Stimulated activated CD8-positive, alpha-beta memory T cell treated with anti-CD3 and anti-CD28 coated beads, Interleukin-4, amount 100 ng/mL, for 1 hour (primary cell): ENCODE measurements at places on chromosomes 12 and 14.
A peak's percentile ranks its signal among the peaks of the same experiment; 100 is the strongest.

DNA sequence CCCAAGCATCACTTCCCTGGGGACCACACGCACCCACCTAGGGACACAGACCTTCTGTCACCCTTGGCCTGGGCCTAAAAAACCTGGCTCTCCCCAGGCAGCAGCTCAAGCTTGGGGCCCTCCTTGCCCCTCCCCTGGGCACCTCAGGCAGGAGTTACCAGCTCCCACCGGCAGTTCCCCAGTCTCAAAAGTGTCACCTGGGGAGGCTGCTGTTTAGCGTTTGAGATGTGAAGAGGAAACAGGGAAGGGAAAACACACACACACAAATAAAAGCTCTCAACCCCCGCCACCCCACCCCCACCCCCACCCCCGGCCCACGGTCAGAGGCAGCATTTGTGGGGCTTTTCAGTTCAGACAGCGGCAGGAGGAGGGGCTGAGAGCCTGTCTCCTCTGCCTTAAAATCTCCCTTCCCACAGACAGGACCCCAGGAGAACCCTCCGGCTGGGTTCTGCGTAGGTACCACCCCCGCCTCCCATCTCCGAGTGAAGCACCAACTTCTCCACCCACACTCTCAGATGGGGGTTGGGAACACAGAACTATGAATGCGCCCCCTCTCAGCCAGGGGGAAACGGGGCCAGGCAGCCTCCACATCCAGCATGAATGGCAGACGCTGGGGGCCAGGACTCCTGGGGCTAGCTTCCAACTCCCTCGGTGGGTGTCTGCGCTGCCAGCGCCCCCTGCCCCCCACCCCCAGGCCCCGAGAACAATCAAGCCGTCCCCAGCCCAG lies 3.0 kb downstream of the NCOR2 start:
- no peak for DNase-seq

DNA sequence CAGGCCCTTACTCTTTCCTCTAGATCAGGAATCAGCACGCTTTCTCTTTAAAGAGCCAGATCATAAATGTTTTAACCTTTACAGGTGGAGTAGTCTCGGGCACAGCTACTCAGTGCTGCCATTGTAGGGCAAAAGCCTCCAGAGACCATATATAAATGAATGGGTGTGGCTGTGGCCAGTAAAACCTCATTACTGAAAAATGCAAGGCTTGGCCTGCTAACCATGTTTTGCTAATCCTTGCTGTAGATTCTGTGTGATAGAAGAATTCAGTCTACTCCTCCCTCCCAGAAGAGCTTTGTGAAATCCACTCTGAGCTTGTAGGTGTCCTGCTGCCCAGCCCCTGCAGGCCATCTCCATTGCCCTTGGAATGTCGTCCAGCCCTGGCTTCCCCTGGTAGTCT lies 58.1 kb downstream of the HSP90AA1 start:
- DNase-seq: no peak

GRCh38 chr12:130796985-130797686 lies 41.9 kb downstream of the STX2 start:
- no peak for DNase-seq

GRCh38 chr12:49543914-49544815 lies 5.3 kb downstream of the KCNH3 start:
- no peak for DNase-seq

DNA sequence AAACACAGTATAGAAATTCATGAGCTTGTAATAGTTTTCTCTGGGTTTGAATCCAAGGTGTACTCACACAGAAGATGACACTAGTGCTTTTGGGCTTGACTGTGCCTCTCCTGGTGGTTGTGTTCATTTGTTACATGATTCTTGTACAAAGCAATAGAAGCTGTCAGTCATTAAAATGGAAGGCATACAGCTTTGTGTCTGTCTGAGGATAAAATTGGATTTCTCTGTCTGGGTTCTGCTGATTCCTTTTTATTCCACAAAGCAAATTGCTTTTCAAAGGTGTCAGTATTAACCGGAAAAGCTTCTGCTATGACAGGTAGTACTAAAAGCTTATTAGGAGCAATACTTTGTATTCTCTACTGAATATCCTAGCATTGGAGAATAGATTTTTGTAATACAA lies 361.2 kb downstream of the SLC6A15 start:
- no peak for DNase-seq

GRCh38 chr14:25050269-25051150 lies 563 bp upstream of the STXBP6 start:
- DNase-seq: no peak

DNA sequence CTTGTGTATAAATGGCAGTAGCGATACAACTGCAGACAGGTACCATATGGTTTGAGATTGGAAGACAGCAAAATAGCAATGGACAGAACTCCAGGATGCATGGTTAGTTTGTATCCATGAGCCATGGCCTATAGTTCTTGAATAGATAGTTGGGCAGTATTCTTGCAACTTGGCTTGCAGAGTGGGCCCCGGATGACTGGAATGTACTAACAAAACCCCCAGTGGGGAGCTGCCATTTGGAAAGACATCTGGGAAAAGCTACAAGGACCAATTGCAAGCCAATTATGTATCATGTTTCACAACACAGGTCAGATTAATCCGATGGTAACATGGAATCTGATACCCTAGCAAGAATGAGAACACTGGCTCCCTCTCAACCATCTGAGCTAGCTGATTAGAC lies 279.6 kb downstream of the RERGL start:
- DNase-seq: no peak

GRCh38 chr14:94237983-94238382 lies 55.1 kb downstream of the SERPINA10 start:
- DNase-seq: no peak

DNA sequence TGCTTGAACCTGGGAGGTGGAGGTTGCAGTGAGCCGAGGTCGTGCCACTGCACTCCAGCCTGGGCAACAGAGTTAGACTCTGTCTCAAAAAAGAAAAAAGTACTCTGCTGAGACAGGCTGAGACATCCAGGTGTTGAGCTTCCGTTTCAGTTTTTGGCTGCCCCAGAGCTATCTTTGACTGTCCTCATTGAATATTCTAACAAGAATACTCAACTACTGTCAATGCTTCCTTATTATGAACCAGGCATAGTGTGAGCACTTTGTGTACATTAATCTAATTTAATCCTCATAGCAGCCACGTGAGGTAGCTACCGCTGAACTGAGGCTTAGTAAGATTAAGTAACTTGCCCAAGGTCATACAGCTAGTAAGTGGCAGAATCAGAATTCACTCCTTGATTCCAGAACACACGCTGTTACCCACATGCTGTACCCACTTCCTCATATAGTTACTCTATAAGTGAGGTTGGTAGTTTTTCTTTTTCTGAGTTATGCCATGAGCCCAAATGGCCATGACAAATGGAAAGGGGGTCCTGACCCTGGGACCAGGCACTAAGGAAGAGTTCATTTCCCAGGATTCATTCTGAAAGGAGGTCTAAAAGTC lies 11.3 kb downstream of the ALDH1L2 start:
- DNase-seq: no peak

DNA sequence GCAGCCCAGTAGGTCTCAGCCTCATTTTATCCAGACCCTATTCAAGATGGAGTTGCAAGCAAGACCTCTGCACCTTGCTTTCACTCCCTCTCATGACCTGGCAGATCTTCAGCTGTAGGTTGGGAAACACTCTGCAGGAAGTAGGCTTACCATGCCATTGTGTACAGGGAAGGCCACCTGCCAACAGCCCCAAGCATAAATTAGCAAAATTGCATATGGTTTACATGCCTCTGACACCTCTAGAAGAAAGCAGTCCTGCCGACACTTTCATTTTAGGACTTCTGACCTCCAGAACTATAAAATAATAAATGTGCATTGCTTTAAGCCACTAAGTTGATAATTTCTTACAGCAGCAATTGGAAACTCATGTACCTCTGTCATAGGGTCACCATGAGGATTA lies 96.9 kb downstream of the SLC15A4 start:
- no peak for DNase-seq

- no peak for DNase-seq
Observed at GRCh38 chr14:68820536-68820935, 27.7 kb upstream of the ZFP36L1 start.

DNA sequence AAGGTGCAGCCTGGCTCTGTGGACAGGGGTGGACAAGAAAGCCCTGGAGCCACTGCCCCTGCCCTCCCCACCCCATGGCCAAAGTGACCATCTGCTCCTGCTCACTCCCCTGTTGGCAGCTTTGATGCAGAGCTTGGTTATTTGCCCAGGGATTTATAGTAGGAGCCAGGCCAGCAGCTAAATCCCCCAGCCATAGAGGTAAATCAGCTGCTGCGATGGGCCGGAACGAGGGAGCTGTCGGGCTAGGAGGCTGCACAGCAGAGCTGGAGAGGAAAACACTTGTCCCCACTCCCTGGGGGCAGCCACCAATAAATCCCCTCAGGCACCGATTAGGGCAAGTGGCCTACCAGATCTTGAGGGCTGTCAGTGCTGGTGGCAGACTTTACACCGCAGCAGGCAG lies 26.0 kb downstream of the SMUG1 start:
- DNase-seq: no peak

DNA sequence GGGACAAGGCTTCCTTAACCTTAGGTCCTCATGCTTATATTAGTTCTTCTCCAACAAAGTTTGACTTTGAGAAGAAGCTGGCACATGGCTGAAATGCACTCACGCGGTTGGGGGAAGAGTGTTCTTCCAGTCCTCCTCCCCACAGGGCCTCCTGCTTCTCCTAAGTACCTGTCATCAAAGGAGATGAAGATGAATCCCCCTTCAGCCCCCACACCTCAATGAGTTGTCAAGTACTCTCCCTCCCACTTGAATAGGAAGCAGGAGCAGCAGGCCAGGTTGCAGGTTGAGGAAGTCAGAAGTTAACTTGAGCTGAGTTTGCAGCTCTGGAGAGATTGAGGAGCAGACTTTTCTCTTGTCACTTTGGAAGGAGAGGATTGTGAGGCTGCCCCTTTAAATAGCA lies 2.9 kb upstream of the PDE1B start:
- no peak for DNase-seq

DNA sequence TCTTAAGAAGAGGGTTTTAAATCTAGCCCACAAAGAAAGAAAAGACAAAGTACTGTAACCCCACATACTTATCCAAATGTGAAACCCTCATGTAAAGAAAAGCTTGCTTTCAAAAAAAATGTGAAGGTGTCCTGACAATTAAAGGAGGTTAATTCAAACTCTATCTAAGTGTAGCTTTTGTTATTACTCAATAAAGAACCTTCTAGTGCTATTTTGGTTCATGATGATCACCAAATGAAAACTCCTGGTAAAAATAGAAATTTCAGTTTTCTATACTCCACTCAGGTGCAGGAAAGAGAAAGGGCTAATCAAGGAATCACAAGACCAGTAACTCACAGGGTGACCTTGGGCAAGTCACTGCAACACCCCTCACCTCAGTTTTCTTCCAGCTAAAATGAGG lies 1.6 kb downstream of the STAB2 start:
- no peak for DNase-seq

DNA sequence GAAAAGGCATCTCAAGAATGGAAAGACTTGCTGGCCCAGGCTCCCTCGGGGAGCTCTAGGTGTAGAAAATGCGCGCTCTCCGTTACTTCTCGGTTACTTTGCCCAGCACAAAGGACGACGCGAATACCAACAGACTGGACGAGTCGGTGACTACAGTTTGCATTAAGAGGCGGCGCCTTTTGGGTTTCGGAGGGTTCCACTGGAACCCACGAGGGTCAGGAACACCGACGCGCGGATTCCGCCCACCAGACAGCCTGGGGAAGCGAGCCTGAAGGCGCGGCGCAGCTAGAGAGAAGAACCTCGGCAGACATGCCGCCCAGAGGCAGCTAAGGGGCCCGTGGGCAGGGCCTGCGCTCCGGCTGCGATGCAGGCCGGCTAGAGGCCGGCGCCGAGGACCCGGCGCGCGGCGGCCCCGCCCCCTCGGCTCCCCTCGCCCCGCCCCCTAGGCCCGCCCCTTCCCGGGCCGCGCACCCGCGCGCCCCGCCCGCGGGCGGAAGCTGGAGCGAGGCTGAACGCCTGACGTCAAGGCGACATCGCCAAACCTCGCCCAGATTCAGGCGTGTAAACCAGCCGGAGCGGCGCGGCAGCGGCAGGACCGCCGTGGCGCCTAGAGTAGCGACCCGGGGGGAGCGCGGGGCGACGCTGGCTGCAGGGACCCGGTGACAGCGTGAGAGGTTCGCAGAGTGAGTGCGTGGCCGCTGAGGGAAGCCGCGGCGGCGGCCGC lies at the start of gene RAP1B:
Gene RAP1B, plus strand, starts transcription at position 530 of the 724 bp plus-strand sequence. CDS start 37,826 bp downstream, outside the sequence.
- DNase-seq: peak; percentile 71

DNA sequence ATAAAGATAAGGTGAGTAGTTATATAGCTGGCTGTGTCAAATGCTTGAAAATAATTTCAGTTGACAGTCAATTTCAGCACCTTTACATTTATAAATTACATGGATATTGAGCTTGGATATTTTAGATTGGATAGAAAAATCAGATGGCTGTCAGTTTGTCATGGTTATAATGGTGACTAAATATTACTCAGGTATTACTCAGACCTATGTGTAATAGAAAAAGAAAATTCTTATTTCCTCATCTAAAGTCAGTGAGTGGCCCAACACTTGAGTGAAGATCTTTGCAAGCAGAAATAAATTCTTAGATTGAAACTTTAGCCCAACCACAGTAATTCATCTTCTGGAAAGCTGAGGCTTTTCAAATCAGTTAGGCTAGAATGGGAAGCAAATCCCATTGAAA lies 354.4 kb downstream of the NAV3 start:
- no peak for DNase-seq
